Central memory CD4-positive, alpha-beta T cell (primary cell): ENCODE measurements at places on chromosomes 7 and 10.

- no peak for DNase-seq
Measured at GRCh38 chr7:51827631-51828030, 511.0 kb upstream of the COBL start.

- DNase-seq: no peak
Measured at GRCh38 chr10:55311848-55312635, 511.0 kb upstream of the PCDH15 start.

DNA sequence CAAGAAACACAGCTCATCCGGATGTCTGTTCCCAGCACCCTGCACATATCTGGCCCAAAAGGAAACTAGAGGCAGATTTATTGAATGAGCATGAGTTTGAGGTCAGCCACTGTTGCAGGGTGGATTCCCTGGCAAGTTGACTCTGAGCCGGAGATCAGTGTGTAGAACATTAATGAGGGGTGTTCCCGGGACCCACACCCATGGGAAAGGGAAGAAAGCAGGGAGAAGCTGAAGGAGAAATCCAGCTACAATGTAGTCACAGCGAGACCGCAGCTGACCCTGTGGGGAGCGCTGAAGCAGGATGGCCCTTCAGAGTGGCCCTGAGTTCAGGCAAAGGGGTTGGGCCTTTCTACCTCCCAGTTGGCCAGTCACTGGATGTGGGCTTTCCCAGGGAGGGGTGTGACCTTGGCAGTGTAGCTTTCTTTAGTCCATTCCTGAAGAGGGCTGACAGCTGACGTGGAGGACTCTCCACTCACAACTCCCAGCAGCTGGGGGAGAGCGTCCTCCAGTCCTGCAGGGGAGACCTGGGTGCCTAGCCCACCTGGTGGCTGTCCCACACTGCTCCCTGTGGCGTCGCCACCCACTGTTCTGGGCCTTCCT, 324.2 kb upstream of the ZMIZ1 start:
- no peak for DNase-seq

DNA sequence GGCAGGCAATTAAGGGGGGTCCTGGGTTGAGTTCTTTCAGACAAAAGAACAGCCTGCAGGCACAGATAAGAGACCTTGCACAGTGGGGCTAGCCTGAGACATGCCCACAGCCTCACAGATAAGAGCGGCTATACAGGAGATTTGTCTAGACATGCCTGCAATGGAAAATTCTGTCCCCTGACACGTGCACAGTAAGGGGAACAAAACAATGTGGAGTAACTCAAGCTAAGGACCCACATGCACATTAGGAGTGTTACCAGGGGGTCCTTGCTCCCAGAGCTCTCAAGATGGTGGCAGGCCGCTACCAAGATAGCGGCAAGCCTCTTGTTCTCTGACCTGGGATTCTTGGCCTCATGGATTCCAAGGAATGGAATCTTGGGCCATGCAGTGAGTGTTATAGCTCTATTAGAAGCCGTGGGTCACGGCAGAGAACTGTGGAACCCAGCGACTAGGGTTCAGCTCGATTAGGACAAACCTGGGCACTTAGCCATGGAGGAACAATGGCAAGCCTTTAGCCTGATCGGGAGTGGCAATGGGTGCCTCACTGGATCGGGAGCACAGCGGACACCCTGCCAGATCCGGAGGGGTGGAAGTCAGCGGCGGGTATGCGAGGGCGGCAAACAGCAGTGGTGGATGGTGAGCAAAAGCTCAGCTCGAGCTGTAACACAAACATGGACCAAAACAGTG, 196.9 kb downstream of the CCSER2 start:
- DNase-seq: no peak

- no peak for DNase-seq
Measured at GRCh38 chr7:15854841-15855524, 168.5 kb upstream of the MEOX2 start.

DNA sequence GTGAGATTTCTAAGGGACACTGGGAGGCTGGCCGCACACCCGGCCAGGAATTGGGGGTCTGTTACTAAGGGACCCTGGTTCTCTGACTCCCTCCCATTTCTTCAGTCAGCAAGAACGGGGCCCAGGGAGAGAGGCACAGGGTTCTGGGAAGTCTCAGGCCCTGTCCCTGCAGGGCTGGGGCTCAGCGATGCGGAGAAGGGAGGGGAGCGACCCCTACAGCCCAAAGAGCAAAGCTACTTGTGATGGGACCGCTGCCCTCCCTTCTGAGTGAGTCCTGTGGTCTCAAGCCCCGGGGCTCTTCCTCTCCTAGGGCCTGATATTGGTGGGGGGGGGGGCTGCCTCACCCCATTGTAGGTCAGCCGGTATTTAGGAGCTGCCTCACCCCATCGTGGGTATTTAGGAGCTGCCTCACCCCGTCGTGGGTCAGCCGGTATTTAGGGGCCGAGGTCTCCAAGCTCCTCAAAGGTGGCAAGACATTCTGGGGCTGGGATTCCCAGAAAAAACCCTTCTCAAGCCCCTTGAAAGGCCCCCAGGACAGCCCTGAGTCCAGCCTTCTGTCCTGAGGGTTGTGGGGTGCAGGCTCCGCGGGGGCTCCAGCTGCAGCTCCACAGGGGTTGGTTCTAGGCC, 16.9 kb upstream of the NKX6-2 start:
- no peak for DNase-seq

GRCh38 chr7:17391366-17391765, 92.9 kb downstream of the AHR start:
- DNase-seq: no peak

GRCh38 chr10:118092209-118092608, 45.5 kb upstream of the RAB11FIP2 start:
- no peak for DNase-seq
